ENCODE measurements at places on chromosomes 3 and 15. TPM values are rescaled to one million over a fixed set of nuclear protein-coding genes. Genes with fewer than 3 reads are reported as not detected.

DNA sequence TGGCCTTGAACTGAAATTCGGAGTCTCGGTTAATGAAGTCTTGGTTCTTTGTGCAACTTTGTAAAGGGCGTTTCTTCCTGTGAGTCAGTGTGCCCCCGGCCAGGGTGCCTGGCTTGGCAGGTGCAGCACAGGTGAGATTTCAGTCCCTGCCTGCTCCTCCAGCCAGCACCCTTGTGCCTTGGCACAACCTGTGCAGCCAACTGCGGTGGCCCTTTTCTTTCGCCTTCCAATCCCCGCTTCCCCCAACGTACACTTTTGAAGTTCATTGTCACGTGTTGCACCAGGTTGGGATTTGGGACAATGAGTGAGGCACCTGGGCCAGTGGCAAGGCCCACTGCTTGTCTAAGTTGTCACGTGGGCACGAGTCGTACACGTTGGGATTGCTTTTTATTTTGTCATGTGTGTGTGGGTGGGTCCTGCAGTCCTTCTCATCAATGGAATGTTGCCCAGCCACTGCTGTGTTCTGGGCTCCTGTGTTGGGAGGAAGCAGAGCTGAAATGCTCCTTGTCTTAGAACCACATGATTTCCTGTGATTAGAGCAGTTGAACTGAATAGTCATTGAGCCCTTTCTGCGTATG is 242.9 kb upstream of the BHLHE40 start:
- no peak for DNase-seq

The TMEM207 gene
- total RNA-seq = not detected

DNA sequence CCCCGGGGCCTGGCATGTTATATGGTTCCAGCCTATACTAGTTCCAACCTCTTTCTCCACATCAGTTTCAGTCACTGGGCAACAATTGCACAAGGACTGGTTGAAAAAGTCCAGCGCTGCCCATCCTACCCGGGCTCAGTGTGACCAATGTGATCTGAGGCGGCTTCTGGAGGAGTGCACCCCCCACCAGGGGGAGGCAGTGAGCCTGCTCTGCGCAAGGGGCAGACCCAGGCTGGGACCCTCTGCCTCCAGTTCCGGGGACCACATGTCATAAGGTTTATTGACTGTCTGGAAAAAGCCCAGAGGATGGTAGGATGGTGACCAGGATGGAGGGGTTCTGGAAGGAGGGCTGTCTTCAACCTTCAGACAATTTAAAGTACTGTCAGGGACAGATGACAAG is 25.6 kb upstream of the NR2E3 start:
- no peak for DNase-seq

DNA sequence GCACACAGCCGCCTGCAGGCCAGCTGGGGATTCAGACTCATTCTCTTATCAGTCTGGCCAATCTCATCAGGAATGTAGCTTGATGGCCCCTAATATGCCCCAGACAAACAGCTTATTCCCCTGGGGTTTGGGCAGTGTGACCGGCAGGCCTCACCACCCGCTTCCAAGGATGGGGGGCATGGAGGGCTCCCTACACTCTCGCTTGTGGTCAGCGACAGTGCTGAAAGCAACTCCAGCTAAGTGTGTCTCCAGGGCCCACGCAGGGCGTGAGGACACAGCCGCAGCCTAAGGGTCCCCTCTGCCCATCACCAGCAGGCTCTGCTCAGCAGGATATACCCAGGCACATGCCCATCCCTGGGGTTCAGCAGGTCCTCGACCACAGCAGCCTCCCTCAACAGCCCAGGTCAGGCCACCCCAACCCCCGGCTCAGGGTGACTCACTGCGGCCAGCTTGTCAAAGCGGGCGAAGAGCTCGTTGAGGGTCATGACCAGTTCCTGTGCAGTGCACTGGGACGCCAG is 116.7 kb downstream of the ADCY5 start:
- DNase-seq = no peak

The CCDC54 gene
- not detected for total RNA-seq

DNA sequence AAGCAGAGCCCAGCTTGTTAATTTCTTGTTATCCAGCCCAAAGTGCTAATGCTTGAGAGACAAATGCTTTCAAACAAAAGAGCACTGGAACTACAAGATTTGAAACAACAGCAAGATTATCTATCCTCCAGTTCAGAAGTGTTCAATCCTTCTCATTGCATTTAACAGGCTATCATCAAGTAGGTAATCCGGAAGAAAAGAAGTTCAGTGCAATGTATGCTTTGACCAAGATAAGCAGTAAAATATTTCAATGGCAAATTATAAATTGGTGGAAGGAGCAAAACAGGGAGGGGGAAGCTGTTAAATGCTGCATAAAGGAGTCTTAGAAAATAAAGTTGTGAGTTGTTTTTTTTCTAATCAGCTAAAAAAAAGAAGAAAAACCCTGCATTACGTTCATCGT is 8.8 kb downstream of the LRIG1 start:
- DNase-seq = no peak

- no peak for DNase-seq
Measured at GRCh38 chr3:65888980-65889706, 149.6 kb downstream of the MAGI1 start.

- no peak for DNase-seq
Measured at GRCh38 chr3:152379415-152380042, 110.8 kb downstream of the MBNL1 start.

The TMEM212 gene
- not detected for total RNA-seq

- DNase-seq = peak; percentile 66
Measured at GRCh38 chr3:129315223-129315997, 36.7 kb downstream of the HMCES start.

The CTDSPL gene
- 1.3 TPM for total RNA-seq

GRCh38 chr3:156633335-156633734 is 41.1 kb upstream of the TIPARP start:
- no peak for DNase-seq

- no peak for DNase-seq
Measured at GRCh38 chr3:71310359-71310979, 273.1 kb downstream of the FOXP1 start.

The GNAT1 gene
- not detected for total RNA-seq

GRCh38 chr3:102398666-102399065 is 36.1 kb upstream of the ZPLD1 start:
- no peak for DNase-seq

DNA sequence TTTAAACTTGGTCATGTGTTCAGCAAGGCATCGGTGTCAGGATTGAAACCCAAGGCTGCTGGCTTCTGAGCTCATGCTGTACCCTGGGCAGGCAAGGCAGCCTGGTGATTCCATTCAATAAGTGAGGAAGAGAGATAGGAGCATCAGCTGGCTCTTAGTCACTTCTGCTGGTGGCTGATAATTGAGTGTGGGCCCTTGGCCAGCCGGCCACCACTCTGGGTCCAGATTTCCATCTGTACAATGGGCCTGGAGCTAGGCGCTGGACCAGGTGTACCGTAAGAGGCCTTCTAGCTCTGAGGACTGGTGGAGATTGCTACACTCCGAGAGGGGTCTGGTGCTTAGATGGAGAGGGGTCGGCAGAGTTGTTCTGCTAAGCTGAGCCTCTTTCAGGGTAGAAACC is 4.3 kb downstream of the CD276 start:
- no peak for DNase-seq

DNA sequence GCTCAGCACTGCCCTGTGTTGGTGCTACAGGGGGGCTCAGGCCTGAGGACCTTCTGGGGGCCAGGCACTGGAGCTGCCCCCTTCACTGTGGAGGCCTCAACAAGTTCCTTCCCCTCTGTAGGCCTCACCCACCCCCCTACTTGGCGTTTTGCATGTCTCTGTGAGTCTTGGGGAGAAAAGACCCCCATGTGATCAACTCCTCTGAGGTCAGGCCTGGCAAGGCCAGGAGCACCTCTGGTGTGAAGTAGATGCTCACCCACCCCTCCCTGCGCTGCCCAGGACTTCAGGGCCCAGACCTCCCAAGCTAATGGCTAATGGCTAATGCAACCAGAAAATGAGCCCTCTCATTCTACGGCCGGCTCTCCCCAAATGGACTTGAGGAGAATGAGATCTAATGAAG is 34.2 kb upstream of the CHRNB4 start:
- no peak for DNase-seq

DNA sequence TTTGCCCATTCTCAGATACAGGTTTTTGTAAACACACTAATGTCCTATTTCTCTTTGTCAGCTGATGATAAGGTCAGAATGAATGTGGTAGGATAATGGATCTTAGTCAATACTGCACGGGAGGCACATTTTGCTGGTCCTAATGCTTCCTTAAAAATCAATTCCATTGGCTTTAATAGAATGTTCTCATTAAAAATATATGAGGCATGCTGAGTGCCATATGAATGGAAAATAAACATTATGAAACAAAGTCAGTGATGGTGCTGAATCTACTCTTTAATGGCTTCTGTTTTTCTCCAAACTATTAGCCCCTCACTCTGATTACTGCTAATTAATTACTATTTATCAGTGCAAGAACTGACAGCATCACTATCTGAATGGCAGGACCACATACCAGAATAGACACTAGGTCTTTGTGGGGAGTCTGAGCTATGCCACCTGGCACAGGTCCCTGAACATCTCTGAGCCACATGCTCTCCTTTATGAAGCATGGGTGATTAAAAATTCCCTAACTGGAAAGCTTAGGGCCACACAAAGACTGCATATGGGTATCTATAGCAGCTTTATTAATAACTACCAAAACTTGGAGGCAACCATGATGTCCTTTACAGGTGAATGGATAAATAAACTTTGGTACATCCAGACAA is 278.9 kb downstream of the MEX3B start:
- DNase-seq = no peak

The NEK10 gene
- 0.79 TPM for total RNA-seq

DNA sequence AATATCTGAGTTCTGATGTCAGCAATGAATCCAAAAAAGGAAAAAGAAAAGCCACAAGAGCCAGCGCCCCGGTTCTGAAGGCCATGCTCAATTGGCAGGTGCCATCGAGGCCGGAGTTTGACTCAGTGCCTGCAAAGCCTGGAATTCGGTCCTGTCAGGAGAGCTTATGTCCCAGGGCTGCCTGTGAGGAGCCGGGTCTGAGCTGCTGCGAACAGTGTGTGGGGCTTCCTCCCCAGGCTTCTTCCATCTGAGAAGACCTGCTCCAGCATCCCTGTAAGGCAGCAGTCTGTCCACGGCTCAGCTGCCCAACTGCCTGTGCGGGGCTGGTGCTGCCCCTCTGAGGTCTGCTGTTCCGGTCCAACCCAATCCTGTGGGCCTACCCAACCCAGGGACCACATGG is 46.1 kb downstream of the ROPN1B start:
- DNase-seq = no peak

DNA sequence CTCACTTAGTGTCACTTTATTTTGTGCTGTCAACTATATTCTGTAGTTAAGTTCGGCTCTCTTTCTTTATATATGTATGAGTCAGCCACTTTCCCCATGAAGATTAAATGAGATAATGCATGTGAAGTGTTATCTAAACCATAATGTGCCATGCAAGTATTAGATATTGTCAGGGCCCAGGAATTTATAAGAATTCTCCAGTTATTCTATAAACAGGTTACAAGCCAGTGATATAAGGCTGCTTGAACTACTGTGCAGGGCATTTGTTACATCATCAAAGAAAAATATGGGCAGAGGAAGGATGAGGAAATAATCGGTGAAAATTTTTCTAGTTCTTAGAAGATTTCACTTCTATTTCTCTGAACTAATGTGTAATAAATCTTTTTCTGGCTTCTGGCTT is 1049.0 kb upstream of the NR2F2 start:
- DNase-seq = no peak

The CHRFAM7A gene
- 2.7 TPM for total RNA-seq

GRCh38 chr15:36881516-36881915 is 218.8 kb downstream of the MEIS2 start:
- DNase-seq = no peak

The ZMYND10 gene
- 2.2 TPM for total RNA-seq

DNA sequence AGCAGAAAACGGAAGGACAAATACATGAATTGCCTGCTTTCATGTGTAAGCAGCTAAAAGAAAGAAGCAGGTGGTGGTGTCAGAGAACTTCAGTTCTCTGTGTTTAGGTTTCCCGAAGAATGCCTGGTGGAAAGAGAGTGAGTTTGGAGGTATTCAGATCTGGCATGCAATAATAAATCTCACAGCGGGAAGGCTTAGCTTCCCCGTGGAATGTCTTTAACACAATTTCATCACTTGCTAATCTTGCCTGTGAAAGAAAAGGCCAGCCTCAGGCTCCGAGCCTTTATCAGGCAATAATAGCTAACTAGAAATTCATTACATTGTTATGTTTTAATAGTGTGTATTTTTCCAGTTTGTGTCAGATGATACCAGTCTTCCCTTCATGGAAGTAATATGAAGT is 220.3 kb downstream of the PDZRN3 start:
- no peak for DNase-seq

The C3orf20 gene
- 0.25 TPM for total RNA-seq

DNA sequence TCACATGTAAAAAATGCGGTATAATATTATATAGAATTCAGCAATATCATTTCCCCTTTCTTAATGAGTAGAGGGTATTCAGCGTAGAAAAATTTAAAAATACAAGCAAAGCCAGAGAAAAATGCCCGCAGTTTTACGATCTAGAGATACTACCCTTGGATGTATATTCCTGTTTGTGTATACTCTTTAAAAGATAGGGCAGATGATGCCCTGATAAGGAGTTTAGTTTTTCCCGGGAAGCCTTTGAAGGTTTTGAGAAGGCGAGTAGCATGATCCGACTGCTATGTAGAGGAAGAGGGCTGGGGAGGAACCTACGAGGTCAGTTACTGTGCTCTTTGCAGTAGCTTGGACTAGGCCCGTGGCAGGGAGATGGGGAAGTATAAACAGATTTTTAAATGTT is 1.2 kb downstream of the YEATS2 start:
- DNase-seq = no peak
